Activated naive CD4-positive, alpha-beta T cell treated with anti-CD3 and anti-CD28 coated beads, Interleukin-2, amount 50 U/mL, for 16 hours (primary cell): ENCODE measurements at places on chromosomes 7 and 10.

- no peak for DNase-seq
These were observed 95.1 kb downstream of the ITGA8 start for GRCh38 chr10:15624401-15625196.

DNA sequence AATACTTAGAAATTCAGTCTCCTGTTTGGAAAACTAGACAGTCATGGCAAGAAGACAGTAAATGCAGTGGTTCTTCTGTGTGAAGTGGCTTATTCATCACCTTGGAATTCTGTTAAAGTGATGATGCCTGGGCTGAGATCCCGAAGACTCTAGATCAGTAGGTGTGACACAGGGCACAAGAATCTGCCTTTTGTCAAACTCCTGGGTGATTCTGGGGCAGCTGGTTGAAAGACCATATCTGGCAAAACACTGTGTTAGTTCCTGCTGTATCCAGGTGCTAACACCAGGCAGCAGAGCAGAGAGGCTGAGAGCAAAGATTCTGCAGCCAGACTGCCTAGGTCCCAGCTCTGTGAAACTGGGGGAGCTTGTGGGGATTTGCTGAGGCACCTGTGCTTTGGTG, 26.5 kb downstream of the MRC1 start:
- no peak for DNase-seq

DNA sequence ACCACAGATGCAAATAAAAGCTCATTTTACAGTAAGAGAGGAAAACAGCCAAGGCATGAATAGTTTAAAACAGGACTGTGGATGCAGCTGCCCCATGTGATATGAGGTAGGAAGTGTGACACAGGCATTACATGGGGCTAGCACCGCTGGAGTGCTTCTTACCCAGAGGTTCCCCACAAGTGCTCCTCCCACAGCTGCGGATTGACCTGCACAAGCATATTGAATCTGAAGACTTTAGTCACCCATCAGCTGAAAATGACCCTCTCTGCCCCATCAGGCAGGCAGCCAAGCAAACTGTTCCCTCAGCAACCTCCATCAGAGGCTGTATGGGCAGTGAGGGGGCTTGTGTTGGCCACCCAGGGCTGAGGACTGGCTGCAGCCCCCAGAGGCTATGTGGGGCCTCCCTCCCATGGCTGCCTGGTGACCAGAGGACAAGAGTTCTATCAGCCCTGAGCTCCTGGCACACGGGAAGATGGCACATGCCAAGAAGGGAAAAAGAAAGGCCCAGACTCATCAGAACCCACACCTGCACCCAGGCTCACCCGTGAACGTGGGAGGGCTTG, 98.7 kb downstream of the TCERG1L start:
- DNase-seq = no peak

- no peak for DNase-seq
These were observed 44.5 kb downstream of the FAM53B start for GRCh38 chr10:124699471-124700292.

GRCh38 chr7:131057794-131058070, 269.9 kb upstream of the MKLN1 start:
- DNase-seq = peak; percentile 37

- no peak for DNase-seq
These were observed 21.3 kb downstream of the RP9 start for GRCh38 chr7:33087858-33088257.

- DNase-seq = no peak
These were observed 260.8 kb downstream of the SKAP2 start for GRCh38 chr7:26603631-26604030.

GRCh38 chr10:125538947-125539731, 143.8 kb downstream of the TEX36 start:
- DNase-seq = no peak

DNA sequence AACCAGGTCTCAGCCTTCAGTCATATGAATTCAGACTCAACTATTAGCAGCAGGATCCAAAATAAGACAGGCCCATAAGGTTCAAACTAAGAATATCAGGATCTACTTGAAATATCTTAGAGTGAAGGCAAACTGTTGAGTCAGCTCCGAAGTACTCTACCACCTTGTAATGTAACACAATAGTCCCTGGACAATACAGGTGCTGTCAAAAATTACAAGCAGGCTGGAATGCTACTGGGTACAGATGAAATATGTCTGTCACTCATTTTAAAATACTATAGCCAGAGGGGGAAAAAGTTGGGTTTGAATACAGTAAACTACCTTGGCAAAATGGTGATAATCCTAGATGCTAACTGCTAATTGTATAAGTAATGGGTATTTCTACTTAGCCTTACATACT, 6.8 kb downstream of the PAXIP1 start:
- no peak for DNase-seq

GRCh38 chr7:78225534-78225933, 427.0 kb downstream of the PHTF2 start:
- no peak for DNase-seq

- no peak for DNase-seq
These were observed 23.1 kb downstream of the TYW1 start for GRCh38 chr7:67019562-67020390.

DNA sequence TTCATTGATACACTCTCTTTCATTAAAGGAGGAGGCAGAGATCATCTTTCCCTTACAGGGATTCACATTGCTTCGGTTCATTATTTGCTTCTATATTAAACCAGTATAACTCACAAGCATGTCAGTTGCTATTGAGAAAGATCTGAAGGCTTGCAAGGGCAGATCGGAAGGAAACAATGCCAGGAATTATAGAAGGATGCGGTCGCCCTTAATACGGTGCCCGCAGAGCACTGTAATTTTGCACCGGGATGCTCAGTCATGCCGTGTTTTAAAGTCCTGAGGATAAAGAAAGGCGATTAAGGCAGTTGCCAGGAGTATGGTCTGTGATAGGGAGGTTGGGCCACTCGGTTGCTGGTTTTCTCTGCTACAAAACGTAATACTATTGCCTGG, 350.0 kb upstream of the GALNT17 start:
- DNase-seq = no peak

GRCh38 chr10:117470733-117471132, 71.8 kb upstream of the EMX2 start:
- DNase-seq = no peak
